ENCODE measurements at places on chromosomes 1 and 21. TPM values are rescaled to one million over a fixed set of nuclear protein-coding genes. Genes with fewer than 3 reads are reported as not detected.

DNA sequence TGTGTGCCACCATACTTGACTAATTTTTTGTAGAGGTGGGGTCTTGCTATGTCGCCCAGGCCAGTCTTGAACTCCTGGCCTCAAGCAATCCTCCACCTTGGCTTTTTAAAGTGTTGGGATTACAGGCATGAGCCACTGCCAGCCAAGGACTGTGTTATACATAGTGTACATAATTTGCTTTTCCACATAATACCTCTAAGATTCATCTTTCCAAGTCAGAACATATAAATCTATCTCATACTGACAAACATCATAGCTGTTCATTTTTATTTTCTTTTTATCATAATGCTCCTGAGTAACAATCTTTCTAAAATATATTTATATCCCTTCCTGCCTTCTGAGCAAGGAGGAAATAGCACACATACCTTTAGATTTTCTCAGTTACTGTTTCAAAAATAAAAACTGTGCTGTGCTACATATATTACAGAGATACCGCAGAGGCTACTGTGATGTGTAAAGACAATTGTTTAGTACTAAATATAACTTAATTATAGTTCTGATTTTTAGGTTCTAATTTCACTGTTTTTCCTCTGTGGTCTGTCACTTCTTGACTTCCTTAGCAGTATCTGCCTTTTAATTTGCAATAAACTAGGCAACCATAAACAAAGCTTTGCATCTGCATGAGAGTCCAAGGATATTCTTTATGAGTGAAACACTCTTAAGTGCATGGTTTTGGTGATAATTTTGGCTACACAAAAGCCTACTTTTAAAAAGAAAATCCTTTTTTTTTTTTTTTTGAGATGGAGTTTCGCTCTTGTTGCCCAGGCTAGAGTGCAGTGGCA is 59.3 kb downstream of the EYA3 start:
- no peak for DNase-seq

DNA sequence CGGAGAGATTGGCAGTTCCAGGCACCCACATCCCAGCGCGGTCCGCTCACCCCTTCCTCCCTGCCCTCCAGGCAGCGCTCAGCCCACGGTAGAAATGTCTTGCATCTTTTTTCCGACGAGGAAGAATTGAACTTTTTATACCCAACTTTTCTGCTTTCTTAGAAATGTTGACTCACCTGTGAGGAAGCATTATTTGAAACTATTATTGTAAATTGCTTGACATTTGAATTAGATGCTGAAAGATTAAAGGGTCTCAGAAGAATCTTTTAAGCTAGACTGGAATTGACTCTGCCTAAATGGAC is 912 bp upstream of the SIPA1L2 start:
- no peak for DNase-seq

GRCh38 chr1:237358555-237358954 is 316.6 kb downstream of the RYR2 start:
- no peak for DNase-seq

TFF2 gene
- total RNA-seq, result not detected

Measured in ovary (tissue), 10 donors.